Astrocyte (in vitro differentiated cells and primary cell): ENCODE measurements at places on chromosomes 12 and 14. TPM values are rescaled to one million over a fixed set of nuclear protein-coding genes. Genes with fewer than 3 reads are reported as not detected.

Gene STON2
- total RNA-seq, result 39.7 and 52.9 TPM in 2 replicates

Gene DIO2
- total RNA-seq, result 2.1 and 4.7 TPM in 2 replicates

- no peak overlapping the region for H3K4me3 ChIP-seq
- H3K36me3 ChIP-seq, result no peaks in the 10 kb centered on the region
- H3K27me3 ChIP-seq, result no peaks in the 10 kb centered on the region
- no peaks in the 10 kb centered on the region for H3K4me1 ChIP-seq
- H3K27ac ChIP-seq, result no peak overlapping the region
Observed at GRCh38 chr12:5220835-5221234, 177.2 kb downstream of the KCNA5 start.

DNA sequence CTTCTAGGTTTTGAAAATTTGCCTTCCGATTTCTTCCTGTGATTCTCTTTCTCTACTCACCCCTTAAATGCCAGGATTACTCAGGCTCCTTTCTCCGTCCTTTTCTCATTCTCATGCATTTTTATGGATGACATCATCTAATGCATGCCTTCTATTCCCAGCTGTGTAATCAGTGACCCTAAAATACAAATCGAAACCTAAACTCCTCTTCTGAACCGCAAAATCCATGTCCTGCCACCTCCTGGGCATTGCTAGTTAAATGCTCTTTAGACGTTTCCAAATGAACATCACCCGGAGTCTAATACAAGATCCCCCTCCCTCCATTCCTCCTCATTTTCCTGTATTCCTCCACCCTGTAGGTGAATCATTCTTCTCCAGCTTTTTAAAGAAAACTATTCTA, 1703.1 kb upstream of the FLRT2 start:
- H3K36me3 ChIP-seq, result no peaks in the 10 kb centered on the region
- no peaks in the 10 kb centered on the region for H3K4me1 ChIP-seq
- DNase-seq, result no peak
- H3K27me3 ChIP-seq, result no peaks in the 10 kb centered on the region
- no peak overlapping the region for H3K4me3 ChIP-seq

DNA sequence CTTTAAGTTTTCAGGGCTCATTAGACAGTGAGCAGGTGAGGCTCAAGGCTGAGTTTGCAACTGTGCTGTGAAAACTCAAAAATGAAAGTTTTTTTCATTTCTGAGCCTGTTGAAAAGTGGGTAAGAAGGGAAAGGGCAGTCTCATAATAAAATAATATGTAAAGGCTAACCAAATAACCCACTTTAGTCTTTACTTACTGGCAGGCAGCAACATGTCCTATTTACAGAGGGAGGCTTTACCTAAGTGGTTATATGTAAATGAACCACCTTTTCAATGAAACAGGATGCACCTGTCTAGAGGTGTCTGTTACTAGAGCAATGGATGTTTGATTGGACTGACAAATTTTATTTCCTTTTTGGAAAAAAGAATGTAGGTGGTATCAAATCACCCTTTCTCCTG, 158.0 kb downstream of the ETV6 start:
- H3K27me3 ChIP-seq, result no peaks in the 10 kb centered on the region
